ENCODE measurements at places on chromosomes 1 and 21.

GRCh38 chr1:3132660-3133059, 63.7 kb downstream of the PRDM16 start:
- DNase-seq = no peak

- no peak for DNase-seq
Measured at GRCh38 chr1:22553991-22554522, 9.2 kb upstream of the EPHA8 start.

GRCh38 chr1:39043513-39043912, 17.4 kb downstream of the NDUFS5 start:
- DNase-seq = no peak

GRCh38 chr1:217253985-217254384, 376.9 kb downstream of the GPATCH2 start:
- no peak for DNase-seq

DNA sequence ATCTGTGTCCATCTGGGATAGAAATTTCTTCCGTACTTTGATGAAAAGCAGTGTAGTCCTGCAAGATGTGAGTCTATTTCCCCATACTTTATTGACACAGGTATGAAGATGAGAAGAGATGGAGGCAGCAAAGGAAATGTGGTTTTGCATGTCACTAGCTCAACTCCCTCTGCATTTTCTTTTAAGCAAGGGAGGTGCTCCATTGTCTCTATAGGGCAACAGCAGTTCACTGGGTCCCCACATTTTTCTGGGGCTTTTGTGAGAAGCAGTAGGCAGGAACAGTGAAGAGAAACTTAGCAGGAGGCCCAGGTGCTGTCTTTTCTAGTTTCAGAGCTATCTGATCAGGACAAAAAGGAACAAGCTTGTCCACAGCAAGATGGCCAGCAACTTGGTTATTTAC, 37.1 kb downstream of the C21orf91 start:
- DNase-seq = no peak

GRCh38 chr1:117094841-117095604, 26.5 kb downstream of the TRIM45 start:
- peak; percentile 83 for DNase-seq

GRCh38 chr1:244849189-244849866, 13.9 kb downstream of the COX20 start:
- no peak for DNase-seq

- DNase-seq = no peak
Measured at GRCh38 chr1:5742032-5742431, 250.2 kb downstream of the NPHP4 start.

- no peak for DNase-seq
Measured at GRCh38 chr1:219374046-219374566, 200.4 kb downstream of the LYPLAL1 start.

- DNase-seq = no peak
Measured at GRCh38 chr21:45132841-45133573, 58.6 kb downstream of the ADARB1 start.

GRCh38 chr1:87225171-87225570, 103.5 kb upstream of the LMO4 start:
- DNase-seq = no peak

DNA sequence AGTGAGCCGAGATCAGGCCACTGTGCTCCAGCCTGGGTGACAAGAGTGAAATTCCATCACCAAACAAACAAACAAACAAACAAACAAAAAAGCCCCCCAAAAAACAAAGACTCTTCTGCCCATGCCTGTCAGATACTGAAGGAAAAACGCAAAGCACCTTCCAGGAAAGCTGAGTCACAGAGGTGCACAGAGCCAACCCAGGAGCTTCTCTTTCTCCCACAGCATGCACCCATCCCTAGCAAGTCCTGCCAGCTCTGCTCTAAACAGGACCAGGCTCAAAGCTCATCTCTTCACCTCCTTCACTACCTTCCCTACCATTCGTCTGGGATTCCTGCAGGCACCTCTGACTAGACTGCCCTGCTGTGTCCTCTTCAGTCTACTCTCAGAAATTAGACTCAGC, 46.5 kb downstream of the ETS2 start:
- no peak for DNase-seq

DNA sequence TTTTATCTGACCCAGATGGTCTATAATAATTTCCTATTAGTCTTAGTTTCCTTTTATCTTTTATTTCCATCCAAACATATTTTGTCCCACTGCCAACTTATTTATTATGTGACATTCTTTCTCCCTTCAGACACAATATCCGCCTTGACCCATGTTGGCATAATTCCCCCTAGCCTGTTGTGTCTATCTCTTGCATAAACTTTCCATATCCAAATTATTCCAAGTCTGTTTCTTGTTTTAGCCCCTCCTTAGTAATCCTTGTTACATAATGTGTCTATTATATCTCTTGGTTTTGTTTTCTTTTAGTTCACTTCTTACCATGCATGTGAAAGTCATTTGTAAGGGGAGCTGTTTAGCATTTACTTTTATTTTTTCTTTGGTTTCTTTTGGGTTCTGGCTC, 81.6 kb upstream of the CACHD1 start:
- no peak for DNase-seq

- no peak for DNase-seq
Measured at GRCh38 chr1:109498161-109498801, 4.4 kb downstream of the CYB561D1 start.

DNA sequence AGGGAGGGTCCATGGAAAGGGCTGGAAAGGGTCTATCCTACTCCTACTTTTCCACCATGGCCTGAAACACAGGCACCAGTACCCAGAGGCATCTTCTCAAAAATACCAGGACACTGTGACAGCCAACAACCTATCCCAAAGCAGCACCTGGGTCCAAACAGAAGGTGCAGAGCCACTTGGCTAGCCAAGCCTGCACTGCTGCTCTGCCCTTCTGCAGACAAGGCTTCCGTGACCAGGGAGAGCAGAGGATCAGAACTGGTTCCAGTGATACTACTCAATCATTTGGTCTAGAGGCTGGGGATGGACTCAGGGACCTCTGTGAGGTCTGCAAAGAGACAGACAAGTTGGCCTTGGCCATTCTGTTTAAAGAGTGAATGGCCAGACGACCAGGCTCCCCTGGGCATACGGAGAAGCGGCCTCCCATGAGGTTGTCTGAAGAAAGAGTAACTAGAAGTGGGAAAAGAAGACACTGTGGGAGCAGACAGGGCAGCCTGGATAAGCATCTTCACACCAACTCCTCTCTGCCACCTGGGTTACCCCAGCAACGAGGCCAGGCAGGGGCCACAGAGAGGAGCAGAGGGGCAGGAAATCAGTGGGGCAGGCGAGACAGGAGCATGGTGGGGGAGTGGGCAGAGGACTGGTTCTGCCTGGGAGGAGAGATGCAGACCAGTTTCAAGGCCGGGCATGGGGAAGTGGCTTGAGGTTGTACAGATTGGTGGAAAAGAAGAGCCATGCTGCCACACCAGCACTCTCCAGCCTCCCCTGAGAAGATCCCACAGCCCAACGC, 5.7 kb downstream of the KCNN3 start:
- DNase-seq = no peak

- no peak for DNase-seq
Measured at GRCh38 chr21:35138665-35139381, 89.7 kb upstream of the RUNX1 start.

DNA sequence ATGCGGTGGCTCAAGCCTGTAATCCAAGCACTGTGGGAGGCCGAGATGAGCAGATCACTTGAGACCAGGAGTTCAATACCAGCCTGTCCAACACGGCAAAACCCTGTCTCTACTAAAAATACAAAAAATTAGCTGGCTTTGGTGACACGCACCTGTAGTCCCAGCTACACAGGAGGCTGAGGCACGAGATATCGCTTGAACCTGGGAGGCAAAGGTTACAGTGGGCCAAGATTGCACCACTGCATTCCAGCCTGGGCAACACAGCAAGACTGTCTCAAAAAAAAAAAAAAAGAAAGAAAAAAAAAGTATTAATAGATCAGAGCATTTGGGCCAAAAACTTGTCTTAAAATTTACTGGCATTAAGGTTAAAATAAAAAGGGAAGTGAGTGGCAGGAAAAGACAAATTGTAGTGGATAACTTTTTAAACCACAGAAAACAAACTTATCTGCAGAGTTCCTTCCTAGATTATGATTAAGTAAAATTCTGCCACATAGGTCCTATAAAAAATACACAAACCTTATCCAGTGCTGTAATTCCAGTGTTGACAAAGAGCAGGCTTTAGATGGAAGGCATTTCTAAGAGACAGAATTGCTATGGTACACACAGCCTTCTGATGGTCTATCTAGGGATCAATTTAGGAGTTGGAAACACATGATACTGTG, 53.3 kb downstream of the EIF4G3 start:
- no peak for DNase-seq

- peak; percentile 16 for DNase-seq
Measured at GRCh38 chr1:74513411-74514300, 1.2 kb upstream of the LRRC53 start.

DNA sequence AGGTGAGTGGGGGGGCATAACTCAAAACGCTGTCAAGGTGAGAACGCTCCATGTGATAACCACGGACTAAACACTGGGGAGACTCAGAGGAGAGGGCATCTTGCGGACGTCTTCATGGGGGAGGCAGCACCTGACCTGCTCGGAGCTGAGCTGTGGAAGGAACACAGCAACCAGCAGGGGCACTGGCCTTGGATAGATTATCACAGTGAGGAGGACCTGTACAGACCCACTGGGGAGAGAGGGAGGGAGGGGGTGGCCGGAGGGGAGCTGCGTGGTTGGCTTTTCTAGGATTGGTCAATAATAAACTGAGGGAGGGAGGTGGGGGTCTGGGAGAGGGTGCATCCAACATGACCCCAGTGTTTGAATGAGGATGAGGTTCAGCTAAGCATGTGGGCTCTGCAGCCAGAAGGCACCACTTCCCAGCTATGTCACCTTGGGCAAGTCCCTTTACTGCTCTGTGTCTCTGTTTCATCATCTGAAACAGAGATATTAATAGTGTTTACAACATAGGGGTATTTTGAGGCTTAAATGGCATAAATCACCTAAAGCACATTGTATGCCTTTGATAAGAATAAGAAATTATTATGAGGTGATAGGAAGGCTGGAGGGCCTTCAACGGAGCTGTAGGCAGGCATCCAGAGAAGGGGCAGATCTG, 123.3 kb downstream of the GRIK3 start:
- no peak for DNase-seq

- DNase-seq = no peak
Measured at GRCh38 chr1:221206076-221206475, 326.8 kb downstream of the HLX start.

DNA sequence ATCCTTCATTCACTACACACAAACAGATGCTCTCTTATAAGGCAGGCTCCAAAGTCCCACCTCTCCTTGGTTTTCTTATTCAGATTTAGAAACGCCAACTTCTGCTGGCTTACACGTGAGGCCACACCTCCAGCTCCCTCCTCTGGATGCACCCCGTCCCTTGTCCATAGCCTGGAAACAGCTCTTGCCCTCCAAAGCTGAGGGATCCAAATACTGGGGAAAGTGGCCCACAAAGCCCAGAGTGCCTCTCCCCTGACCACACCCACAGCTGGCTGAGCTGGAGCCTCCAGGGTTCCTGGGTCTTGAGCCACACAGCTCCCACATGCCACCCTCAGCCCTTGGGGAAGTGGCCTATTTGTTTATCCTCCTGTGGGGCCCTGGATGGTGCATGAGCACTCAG, 4.5 kb downstream of the LAD1 start:
- DNase-seq = no peak

GRCh38 chr1:42260376-42261070, 74.5 kb downstream of the FOXJ3 start:
- DNase-seq = no peak

- DNase-seq = no peak
Measured at GRCh38 chr1:8429549-8430110, 111.7 kb downstream of the SLC45A1 start.

DNA sequence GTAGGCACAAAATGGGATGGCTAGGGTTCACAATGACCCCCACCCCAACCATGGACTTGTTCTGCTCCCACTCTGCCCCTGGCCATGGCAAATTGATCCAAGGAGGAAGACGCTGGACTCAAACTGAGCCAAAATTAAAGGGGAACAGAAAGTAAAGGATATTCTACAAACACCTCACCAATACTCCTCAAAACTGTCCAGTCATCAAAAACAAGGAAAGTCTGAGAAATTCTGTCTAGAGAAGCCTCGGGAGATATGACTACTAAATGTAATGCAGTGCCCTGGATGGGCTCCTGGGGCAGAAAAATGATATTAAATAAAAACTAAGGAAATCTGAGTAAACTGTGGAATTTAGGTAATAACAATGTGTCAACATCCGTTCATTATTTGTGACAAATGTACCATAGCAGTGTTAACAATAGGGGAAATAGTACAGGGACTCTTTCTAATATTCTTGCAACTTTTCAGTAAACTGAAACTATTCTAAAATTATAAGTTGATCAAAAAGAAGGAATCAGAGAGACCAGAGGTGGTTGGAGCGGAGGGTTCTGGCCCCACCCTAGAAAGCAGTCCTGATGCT, 45.0 kb downstream of the MIS18A start:
- no peak for DNase-seq

GRCh38 chr1:223345720-223346119, 18.3 kb downstream of the SUSD4 start:
- DNase-seq = no peak

GRCh38 chr1:26743426-26744059, 44.2 kb upstream of the PIGV start:
- no peak for DNase-seq

- DNase-seq = no peak
Measured at GRCh38 chr1:58363585-58363984, 182.9 kb downstream of the OMA1 start.

DNA sequence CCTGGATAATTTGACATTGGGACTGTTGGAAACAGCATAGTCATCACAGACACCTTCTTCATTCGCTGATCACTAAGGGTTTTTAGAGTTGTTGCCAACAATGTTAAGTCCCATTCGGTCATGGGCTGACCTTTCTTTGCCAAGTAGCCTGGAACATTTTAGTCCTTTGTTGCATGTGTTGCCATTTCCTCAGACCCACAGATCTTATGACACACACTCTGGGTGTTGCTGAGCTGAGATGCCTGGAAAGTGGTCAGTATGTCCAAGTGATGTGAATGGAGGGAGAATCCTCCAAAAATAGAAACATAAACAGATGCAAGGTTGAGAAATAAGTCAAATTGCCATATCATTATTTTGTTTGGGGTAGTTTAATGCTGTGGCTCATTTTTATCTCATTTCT, 61.5 kb upstream of the GJA5 start:
- no peak for DNase-seq

DNA sequence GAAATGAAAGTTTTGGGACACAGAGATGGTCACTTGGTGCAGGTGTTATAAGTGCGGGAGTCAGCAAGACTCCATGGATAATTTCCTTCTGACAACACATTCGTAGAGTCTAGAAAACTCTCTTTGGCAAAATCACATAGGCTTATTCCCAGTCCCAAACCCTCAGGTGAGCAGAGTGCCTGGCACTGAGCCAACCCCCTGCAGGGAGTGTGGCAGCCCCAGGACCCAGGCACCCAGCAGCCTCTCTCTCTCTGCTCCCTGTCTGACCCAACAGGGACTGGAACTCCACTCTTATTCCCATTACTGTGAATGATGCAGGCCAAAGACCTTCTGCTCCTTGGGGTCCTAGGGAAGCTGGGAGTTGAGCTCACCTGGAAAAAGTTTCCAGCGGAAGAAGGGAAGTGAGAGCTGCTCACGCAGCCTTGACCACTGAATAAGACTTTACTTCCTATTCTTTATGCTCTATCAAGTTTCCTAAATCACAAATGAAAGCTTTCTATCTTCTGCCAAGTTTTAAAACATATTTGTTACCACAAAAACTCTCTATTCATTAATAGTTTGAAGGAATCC, 132.6 kb upstream of the ETV3 start:
- no peak for DNase-seq
